IPS-NIHi11 (cell line): ENCODE measurements at places on chromosomes 3 and 15.
A peak's percentile ranks its signal among the peaks of the same experiment; 100 is the strongest.

DNA sequence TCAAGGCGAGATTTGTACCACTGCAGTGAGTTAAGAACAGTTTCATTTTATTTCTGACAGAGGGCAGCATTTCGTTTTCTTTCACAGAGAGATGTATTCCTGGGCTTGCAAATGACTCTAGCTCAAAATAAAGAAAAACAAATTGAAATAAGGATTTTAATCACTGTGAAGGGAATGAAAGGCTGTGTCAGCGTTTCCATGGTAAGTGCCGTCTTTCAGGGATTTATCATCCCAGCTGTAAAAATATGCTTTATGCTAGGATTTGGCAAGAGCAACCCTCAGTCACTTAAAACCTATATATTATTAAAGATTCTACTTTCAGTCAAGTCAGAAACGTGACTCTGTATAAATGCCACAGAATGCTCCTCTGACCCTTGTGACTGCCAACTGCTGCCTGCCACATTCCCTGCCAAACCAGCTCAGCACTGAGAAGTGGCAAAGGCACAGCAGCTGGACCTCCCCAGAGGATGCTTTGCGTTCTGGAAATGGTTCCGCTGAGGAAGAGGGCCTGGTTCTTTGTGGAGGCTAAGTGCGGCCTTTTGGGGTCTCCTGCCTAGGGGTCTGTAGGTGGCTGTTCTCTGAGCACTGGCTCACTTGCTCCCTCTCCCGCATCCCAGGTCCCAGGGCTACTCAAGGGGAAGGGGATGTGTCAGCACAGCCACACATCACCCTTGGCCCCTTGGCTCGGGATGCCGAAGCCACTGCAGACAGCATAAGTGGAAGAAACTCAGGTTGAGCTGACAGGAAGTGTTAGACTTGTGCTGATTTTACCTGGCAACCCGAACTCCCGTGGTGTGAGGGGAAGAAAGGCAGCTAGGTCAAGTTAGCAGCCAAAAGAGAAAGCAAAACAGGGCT lies 56.6 kb upstream of the POMGNT2 start:
- DNase-seq, result no peak

DNA sequence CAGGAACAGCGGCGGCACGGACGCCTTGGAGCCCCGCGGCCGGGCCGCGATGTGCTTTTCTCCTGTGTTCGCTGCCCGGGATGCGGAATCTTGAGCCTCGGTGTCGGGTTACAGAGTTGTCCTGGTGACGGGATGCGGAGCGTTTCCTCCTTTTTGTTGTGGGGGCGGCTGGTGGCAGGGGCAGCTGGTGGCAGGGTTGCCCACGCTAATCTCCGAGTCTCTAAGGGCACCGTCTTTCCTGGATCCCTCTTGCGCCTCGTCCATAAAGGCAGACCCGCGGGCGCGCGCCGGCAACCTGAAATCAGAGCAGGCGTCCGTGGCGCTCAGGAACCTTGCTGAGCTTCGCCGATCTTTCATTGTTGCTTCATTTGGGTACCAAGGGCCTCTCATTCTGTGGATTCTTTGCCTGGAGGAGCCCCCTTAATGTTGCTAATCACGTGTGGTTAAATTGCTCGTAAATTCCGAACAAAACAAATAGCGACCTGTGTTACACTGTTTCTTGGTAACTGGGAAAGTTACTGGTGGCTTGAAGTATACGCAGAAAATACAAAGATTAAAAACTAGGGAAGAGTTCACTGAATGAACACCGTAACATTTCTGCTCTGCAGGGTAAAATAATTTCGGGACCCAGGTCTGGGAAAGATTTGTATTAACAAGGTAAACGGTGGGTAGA lies 844 bp upstream of the PFN2 start:
- no peak for DNase-seq

- DNase-seq, result no peak
Measured at GRCh38 chr15:58469432-58470353, 37.9 kb downstream of the LIPC start.

- DNase-seq, result no peak
Measured at GRCh38 chr3:53680028-53680427, 166.2 kb downstream of the CHDH start.

DNA sequence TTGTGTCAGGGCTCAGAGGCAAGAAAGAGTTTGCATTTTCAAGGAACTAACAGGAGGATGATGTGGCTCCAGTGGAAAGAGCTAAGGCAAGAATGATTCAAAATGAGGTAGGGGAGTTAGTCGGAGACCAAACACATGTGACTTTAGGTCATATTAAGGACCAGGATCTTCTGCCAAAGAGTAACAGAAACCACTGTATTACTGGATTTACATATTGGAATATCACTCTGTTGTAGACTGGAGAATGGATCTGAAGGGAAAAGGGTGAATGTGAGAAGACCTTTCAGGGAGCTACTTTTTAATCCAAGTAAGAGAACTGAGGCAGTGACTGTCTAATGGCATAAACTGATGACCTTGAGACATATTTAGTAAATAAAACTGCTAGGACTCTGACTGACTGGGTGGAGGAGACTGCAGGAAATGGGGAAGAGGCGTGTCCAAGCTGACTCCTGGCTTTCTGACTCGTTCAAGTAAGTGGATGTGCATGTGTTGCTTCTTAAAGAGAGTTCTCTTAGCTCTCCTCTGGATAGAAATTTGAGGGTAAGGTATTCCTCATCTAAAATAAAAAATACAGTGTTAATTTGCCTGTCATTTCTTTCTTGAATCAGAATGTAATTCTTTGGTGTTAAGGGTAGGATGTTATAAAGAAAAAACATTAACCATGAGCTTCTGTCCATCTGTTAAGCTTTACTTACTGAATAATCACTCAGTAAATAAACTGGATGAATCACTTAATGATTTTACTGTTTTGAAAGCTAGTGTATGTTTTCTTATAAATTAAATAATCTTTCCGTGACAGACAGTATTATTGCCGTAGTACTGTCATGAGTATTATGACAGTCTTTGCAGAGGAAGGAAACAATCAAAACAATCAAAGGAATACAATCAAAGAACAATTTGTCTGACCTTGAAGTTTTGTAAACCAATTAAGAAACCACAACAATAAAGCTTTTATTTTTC lies 58.3 kb upstream of the CFAP20DC start:
- no peak for DNase-seq

GRCh38 chr15:62067448-62068044 lies 769 bp downstream of the C2CD4A start:
- DNase-seq, result no peak

- no peak for DNase-seq
Measured at GRCh38 chr3:102025606-102026270, 176.4 kb downstream of the NFKBIZ start.

- no peak for DNase-seq
Measured at GRCh38 chr3:16148783-16149182, 25.7 kb upstream of the GALNT15 start.

DNA sequence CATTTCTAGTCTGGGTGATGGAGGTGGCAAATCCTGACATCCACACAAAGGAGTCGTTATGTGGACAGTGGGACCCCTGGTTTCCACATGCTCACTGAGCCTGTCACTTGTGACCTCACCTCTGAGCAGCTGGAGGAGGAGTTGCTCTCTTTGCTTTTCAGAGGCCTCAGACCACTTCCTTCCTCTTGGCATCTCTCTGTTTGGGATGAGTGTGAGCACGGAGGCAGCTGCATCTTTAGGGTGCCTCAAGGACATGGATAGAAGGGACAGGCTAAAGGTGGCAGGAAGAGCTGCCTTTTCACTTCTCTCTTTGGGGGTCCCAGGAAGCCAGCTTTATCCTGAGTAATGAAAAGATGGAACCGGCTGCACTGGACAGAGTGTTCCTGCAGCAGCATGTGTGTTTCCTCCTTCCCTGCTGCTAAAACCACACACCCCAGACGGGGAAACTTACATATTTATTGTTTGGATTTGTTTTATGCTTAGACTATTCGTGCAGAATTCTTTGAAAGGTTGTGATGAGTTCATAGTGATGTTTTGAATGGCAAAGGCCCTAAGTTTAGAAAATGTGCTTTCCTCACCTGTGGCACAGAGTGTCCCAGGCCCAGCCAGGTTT lies 31.8 kb downstream of the GPR171 start:
- DNase-seq, result no peak

DNA sequence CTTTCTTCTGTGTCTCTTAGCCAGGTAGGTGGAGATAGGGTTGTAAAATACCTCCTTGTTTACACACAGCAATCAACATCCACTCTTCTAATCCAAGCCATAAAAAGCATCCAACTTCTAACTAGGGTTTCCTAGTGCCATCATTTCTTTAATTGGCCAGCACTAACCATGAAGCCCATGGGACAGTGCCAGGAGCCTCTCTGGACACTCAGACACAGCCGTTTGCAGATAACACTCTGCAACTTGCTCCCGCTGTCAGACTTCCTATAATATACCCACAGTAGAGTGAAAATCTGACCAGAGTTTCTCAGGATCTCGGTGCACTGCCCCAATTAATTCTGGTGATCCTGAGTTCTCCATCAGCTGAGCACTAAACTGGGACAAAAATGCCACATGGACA lies 53.4 kb downstream of the TAFA4 start:
- no peak for DNase-seq

- peak; percentile 66 for DNase-seq
Measured at GRCh38 chr3:34106879-34107278, 308.4 kb downstream of the PDCD6IP start.

DNA sequence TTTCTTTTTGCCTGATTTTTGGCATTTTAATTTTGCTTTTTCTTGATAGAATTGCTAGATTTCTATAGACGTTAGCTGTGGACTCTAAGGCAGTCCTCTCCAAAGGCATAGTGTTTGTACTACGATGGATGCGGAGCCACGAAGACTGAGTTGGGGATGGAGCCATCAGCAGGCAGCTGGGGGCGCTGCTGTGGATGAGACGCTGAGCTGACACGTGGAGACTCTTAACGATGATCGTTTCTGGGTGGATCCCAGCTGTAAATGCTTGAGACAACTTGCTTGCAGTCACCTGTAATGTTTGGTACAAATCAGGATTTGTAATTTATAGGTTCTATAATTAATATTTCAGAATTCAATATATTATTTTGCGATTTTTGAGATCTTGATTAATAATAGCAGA lies 13.3 kb upstream of the PPP1R2 start:
- peak; percentile 49 for DNase-seq

DNA sequence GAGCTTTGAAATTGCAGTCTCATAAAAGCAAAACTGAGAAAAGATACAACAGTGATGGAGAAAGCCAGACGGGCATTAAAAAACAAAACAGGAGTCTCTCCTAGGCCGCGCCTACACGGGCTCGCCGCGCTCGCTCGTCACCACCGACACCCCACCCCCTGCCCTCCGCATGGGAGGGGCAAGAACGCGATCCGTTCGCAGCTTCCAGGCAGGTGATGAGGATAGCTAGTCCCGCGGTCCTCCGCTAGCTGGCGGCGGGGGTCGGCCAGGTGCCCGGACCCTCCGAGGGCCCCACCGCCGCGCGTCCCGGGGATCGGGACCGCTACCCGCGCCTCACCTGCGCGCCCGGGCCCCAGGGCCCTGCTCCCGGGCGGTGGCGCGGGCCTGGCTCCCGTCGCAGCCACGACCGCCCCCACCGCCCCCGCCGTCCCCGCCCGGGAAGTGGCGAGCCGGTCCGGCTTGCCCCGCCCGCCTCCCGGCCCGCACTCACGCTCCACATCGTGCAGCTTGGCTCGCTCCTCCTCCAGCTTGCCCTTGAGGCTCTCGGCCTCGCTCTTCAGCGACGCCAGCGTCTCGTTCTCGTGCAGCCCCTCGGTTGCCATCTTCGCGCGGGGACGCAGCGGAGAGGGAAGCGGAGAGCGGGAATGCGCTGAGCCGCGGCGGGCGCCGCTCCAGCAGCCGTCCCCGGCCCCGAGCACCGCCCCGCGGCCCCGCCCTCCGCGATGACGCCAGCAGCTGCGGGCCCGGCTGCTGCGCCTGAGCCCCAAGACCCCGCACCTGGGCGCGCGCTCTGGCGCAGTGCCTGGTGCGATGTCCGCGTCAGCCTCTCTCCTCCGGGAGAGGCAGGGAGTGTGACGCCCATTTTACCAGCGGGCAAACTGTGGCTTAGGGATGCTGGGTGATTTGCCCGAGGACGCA lies 11.7 kb downstream of the GNB5 start:
- DNase-seq, result peak; percentile 98

GRCh38 chr3:149969110-149969939 lies 1.4 kb downstream of the PFN2 start:
- peak; percentile 52 for DNase-seq

- no peak for DNase-seq
Measured at GRCh38 chr3:49568965-49569364, 14.7 kb downstream of the BSN start.

- peak; percentile 74 for DNase-seq
Measured at GRCh38 chr3:46378426-46378942, 7.7 kb downstream of the CCR5 start.

DNA sequence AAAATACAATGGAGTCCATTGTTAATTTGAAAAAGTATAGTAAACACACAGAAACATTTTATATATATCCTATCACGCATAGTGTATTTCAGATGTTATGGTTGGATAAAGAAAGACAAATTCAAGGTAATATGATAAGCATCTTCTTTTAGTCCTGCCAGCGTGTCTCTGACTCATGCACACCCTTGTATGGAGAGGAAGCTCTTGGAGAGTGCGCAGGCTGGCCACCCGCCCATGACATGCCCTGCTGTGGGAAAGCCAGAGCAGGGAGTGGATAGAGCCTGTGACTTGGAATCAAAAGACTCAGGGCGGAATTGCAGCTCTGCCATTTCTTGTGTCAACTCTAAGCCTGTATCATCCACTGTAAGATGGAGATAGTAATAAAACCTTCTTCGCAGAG lies 23.0 kb upstream of the COPG1 start:
- DNase-seq, result peak; percentile 35

DNA sequence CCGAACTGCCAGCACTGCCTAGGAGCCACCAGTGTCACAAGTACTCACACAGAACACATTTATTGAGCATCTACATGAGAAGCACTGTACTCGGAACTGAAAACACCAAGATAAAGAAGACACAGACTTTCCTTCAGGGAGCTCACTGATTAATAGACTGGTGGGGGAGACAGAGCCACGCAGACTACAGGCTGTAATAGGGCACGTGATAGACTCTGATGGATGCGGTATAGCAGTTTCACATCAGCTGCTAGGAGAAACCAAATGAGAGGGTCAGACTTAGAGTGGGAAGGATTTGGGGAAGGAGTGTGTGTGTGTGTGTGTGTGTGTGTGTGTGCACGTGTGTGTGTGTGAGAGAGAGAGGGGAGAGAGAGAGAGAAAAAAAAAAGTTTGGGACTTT lies 12.1 kb downstream of the EPHB1 start:
- no peak for DNase-seq

- no peak for DNase-seq
Measured at GRCh38 chr15:68464448-68465090, 32.6 kb upstream of the ITGA11 start.

GRCh38 chr3:63232764-63233396 lies 45.2 kb upstream of the SYNPR start:
- DNase-seq, result no peak

DNA sequence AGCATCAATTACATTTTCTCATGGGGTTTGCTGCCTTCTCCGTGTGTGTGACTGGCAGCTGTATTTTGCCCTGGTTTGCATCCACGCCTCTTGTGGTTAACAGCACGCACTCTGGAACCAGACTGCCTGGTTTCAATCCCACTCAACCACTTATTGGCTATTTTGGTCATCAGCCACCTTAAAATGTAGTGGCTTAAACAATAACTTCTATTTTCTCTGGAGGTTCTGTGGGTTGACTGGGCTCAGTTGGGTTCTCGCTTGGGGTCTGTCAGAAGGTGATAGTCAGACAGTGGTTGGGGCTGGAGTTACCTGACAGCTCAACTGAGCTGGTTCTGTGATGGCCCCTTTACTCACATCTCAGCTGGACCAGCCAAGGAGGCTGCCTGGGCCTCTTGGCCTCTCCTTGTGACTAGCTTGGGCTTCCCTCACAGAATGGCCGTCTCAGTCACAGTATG lies 36.8 kb downstream of the EHD4 start:
- DNase-seq, result no peak

GRCh38 chr3:25910997-25911396 lies 121.1 kb downstream of the OXSM start:
- DNase-seq, result peak; percentile 49

GRCh38 chr15:40906091-40906990 lies 12.1 kb downstream of the VPS18 start:
- peak; percentile 92 for DNase-seq
